Subcutaneous adipose tissue (tissue), 4 donors: ENCODE measurements at places on chromosomes 3 and 15. TPM values are rescaled to one million over a fixed set of nuclear protein-coding genes. Genes with fewer than 3 reads are reported as not detected.

Gene IMP3
- total RNA-seq: 93.4 TPM

Gene STRA6
- not detected for total RNA-seq

Gene SENP8
- total RNA-seq: 0.75 TPM

Gene ALDH1L1
- 81.3 TPM for total RNA-seq

Gene PCSK6
- 5.9 TPM for total RNA-seq

Gene VWA5B2
- not detected for total RNA-seq

Gene LRRC34
- total RNA-seq: 8.3 TPM

Gene KIF15
- total RNA-seq: 0.98 TPM

Gene PRR23E
- total RNA-seq: not detected

Gene VIPR1
- 3.6 TPM for total RNA-seq

Gene C3orf80
- total RNA-seq: not detected

Gene TMEM207
- total RNA-seq: not detected

Gene MCF2L2
- 0.66 TPM for total RNA-seq

Gene MOBP
- not detected for total RNA-seq

Gene PRKAR2A
- 37.5 TPM for total RNA-seq

Gene CHRNB4
- not detected for total RNA-seq
